Osteocyte (in vitro differentiated cells): ENCODE measurements at places on chromosomes 4 and X.
A peak's percentile ranks its signal among the peaks of the same experiment; 100 is the strongest.

DNA sequence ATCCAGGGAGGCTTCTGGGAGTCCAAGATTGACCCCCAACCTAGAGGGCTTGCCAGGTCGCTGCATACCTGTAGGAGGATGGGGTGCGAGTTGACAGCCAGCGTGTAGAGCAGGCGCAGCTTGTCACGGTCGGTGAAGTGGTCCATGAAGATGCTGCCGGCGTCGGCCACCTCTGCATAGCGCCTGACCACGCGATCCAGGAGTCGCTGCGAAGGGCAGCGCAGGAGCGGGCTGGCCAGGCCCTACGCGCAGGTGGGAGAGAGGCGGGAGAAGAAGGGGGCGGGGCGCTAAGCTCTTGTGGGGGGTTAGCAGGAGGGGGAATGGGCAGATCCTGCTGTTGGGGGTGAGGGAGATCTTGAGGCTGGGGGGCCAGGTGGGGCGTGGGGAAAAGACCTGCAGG, 43.0 kb downstream of the DIPK2B start:
- DNase-seq, result peak; percentile 80

DNA sequence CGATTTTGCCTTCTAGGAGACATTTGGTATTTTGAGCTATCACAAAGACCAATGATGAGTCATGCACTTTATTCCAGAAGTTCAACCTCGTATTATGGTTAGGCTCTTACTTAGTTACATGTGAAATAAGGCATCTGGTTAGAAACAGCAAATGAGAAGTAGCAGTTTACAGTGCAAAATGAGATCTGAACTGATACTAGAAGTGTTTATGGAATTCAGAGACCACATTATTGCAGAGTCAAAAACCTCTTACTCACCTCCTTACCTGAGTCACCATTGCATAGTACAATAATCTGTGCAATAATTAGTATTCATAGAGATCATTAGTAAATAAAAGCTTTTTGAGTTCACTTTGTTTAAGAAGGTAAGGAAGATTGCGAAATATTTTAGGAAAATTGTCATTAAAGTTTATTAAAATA, 38.7 kb downstream of the SEC24B start:
- no peak for DNase-seq

- DNase-seq, result no peak
Measured at GRCh38 chr4:114547340-114548134, 51.1 kb upstream of the UGT8 start.

DNA sequence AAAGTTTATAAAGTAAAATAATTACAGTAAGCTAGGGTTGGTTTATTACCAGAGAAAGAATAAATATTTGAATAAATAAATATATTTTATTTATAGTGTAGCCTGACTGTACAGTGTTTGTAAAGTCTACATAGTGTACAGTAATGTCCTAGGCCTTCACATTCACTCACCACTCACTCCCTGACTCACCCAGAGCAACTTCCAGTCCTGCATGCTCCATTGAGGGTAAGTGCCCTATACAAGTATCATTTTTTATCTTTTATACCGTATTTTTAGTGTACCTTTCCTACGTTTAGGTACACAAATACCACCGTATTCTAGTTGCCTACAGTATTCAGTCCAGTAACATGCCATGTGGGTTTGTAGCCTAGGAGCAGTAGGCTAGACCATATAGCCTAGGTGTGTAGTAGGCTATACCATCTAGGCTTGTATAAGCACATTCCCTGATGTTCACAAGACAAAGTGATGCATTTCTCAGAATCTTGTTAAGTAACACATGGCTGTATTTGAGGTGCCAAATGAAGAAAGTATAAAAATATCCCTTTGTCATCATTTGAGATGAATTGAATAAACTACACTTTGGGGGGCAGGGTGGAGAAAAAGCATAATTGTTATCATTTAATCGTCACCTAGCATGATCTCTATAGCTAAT, 14.7 kb upstream of the KLHL8 start:
- no peak for DNase-seq

DNA sequence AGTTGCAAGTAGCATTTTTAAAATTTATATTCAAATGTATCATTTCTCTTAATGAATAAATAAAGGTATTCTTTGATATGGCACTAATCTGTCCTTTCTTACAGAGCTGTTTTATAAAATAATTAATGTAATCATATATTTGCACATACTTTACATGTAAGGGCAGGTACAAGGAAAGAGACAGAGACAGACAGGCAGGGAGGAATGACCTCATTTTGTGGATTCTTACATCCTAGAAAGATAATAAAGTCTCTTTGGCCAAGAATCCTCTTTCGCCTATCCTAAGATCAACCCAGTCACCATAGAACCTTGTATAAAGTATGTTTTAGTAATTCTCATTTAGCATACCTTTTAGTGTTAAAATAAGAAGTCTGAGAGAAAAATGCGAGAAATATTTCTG, 98.5 kb upstream of the CTSO start:
- no peak for DNase-seq

DNA sequence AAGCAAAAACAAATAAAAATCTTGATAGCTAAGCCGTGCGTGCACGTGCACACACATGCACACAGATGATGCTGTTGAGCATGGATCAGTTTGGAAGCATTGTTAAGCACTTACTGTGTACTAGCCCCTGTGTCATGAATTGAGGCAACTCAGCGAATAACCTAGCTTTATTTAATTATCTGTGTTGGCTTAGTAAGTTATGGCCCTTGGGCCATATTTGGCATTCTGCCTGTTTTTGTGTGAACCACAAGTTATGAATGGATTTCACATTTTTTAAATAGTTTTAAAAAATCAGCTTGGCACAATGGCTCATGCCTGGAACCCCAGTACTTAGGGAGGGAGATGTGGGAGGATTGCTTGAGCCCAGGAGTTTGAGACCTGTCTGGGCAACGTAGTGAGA, 113.6 kb upstream of the CBLL2 start:
- no peak for DNase-seq

DNA sequence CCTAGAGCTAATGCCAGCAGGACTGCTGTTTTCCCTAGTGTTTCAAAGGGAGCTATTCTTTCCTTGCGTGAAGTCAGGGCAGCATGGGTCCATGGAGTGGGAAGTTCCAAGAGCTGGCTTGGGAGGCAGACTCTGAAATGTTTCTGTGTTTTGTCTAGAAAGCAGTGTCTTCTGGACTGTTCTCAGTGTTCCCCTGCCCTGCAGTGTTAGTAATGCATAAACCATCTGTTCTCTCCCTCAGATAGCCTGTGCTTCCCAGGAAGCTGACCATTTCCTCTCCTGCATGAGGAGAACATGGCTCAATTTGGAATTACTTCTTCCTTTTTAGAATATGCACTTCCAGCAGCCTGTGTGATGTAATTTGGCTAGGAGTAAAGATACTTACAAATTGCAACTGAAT, 116.7 kb upstream of the CXCL13 start:
- no peak for DNase-seq

DNA sequence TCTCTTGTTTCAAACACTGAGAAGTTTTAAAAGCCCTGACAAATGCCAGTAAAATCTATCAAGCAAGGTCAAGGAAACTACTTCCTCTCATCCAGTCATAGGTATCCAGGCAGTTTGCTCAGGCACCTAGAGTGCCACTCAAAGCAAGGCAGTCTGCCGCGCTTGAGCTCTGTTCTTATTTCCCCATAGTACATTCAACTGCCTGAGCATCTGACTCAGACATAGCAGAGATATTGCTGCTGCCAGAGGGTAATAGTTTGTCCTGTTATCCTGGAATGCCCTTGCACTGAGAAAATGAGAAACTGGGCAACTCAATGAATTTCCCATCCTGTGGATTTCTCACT, 16.1 kb upstream of the ATP8A1 start:
- DNase-seq, result no peak

GRCh38 chr4:157885811-157886210, 287.0 kb downstream of the GASK1B start:
- no peak for DNase-seq

DNA sequence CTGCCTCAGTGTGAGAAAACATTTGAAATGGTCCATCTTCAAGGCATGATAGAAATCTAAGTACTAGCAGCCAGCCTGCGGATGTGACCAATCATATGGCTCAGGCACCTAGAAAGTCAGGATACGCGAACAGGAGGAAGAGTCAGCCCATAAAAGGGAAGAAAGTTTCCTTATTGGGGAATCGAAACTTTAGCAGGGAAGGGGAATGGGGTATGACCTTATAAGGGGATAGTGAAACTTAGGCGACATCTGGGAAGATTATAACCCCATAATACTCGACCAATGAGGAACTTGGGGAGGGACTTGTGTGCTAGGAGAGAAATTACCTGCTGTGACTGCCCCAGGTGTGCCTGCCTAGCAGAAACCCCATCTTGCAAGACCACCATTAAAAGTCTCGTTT, 26.2 kb upstream of the PYURF start:
- DNase-seq, result no peak

GRCh38 chr4:150769248-150769647, 187.3 kb downstream of the MAB21L2 start:
- no peak for DNase-seq

DNA sequence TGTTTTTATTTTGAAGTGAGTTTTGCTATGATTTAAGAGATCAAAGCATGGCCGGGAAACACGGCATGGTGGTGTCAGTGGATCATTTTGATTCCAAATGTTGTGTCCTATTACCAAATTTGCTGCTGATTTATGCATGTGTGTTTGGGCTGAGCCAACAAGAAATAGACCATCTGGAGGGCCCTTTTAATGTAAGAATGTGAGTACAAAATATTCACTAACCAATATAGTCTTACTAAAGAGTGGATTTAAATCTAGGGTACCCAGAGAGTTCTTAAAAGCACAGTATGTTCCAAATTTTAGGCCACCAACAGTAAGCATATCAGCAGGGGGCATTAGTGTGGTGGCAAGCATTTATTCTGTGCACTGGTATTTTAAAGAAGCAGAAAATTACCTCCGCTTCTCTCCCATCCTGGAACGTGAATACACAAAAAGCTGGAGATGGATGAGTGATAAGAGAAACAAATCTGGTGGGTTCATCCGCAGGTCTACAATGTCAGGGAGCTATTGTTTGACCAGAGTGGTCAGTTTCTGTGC, 444.4 kb upstream of the IGFBP7 start:
- DNase-seq, result no peak

DNA sequence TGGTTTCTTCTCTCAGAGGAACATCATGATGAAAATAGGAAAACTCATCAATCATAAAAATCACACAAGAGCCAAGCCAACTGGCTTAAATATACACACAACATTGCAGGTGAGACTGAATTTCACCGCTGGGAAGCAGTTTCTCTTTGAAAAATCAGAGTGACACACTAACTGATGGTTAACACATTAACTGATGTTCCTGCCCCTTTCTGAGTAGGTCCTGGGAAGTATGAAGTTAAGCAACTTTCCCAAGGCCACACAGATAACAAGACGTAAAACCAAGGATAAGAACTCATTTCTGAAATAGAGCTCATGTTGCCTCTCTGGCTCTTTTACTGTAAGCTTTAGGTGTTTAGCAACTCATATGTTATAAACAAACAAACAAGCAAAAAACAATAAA, 813.7 kb upstream of the HS3ST1 start:
- DNase-seq, result no peak

DNA sequence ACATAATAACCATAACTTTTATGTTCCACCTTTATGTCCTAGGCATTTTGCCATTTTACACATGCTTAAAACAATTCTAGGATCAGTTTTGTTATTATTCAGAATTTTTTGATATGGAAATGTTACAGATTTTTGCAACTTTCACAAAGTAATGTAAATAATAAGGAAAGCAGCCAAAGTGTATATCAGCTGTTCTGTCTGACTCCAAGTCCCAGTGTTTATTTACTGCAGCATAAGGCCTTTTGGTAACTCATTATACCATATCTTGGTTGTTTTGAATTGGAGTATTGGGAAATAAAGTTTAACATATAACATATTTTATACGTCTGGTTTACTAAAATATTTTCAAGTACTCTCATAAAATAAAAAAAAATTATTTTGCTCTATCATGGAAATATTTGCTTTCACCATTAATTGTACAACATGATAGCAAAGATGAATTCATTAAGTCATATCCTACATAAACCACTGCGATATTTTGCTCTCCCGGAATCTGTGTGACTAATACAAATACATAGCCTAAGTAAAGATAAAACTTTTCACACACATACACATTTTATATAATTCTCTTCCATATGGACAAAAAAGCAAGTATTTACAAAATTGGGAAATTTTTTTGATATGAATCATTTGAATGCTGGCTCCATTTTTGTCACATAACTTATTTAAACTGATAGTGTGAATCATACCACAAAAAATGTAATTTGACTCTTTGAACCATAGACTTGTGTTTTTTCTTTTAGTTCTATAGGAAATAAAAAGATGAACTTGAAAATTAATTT, 399.0 kb downstream of the PABPC4L start:
- no peak for DNase-seq

GRCh38 chrX:26915064-26915463, 548.1 kb downstream of the PPP4R3C start:
- DNase-seq, result no peak

DNA sequence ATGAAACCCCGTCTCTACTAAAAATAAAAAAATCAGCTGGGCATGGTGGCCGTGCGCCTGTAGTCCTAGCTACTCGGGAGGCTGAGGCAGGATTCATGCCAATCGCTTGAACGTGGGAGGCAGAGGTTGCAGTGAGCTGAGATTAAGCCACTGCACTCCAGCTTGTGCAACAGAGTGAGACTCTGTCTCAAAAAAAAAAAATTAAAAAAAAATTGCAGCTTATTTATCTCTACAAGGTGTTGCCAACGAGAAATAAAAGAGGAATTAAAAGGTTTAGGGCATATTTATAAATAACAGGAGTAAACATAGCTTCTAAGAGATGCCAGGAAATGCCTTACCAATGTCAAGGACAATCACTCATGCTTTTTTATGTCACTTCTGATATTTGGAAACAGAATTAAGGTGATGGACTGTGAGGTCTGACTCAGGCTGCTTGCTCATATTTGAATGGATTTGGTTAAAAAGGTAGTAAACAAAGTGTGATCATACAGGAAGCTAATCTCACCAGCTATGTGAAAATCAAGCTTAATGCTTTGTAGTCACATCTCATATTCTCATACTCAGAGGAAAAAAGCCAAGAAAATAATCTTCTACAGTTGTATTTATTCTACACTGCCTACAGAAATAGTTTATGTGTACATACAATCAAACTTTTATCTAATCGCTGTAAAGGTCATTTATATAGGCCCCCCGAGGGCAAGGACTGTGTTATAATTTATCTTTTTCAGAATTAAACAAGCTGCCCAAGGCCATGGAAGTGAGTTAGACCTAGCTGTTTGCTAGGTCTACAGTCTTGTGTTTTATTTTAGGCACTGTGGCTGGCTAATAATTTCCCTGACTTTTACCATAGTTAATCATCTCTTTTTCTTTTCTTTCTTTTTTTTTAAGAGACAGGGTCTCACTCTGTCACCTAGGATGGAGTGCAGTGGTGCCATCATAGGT, 61.1 kb upstream of the RBMX start:
- no peak for DNase-seq

GRCh38 chr4:74528178-74528577, 83.2 kb downstream of the AREG start:
- no peak for DNase-seq

- DNase-seq, result no peak
Measured at GRCh38 chr4:47714269-47714668, 123.6 kb downstream of the CORIN start.

DNA sequence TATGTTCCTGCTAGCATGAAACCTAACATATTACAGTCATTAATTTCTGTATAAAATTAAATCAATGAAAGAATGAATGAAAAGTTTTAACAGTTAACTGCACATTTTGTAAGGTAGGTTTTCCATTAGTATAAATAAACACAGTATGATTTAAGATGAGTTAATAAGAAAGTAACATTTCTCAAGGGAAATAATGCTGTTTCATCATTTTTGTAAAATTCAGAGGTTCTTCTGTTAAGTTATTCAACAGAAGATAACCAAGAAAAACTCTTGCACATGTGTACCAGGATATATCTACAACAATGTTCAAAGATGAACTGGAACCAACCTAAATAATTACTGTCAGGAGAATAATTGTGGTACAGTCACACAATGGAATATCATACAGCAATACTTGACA, 88.6 kb downstream of the NEK1 start:
- no peak for DNase-seq
